ENCODE measurements at places on chromosomes 7 and 10.

GRCh38 chr7:135775230-135775629 lies 26.6 kb upstream of the FAM180A start:
- DNase-seq = no peak

DNA sequence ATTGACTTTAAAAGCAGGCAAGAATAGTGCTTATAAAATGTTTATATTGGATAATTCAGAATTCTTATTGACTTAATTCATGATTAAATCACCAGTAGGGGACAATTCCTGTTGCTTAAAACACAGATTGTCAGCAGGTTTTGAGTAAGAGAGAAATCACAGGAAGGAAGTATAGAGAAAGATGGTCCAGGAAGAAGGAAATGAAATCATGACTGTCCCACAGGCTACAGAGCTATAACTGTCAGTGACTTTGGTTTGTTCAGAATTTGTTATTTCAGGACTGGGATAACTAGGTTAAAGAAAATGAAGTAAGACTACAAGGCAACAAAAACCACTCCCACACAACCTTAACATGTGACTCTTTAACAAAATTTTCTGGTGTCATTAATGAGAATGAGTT lies 6.8 kb downstream of the GNGT1 start:
- DNase-seq = no peak

DNA sequence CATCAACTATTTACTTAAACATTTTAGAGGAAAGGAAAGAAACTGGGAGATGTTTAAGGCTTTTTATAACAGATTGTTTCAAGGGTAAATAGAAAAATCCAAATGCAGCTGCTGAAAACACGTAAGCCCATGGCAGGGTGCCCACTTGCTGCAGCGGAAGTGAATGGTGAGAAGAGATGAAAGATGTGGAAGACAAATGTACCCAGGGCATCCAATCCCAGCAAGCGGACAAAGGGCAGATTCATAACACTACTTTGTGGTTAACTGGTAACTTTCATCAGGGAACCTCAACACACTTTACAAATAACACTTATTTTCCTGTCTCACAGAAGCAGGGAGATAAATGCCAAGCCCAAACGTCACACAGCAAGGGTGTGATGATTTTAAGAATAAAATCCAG lies 358.4 kb downstream of the KCNMA1 start:
- DNase-seq = peak; percentile 70

- no peak for DNase-seq
Observed at GRCh38 chr7:51015581-51015980, 232.9 kb upstream of the GRB10 start.

DNA sequence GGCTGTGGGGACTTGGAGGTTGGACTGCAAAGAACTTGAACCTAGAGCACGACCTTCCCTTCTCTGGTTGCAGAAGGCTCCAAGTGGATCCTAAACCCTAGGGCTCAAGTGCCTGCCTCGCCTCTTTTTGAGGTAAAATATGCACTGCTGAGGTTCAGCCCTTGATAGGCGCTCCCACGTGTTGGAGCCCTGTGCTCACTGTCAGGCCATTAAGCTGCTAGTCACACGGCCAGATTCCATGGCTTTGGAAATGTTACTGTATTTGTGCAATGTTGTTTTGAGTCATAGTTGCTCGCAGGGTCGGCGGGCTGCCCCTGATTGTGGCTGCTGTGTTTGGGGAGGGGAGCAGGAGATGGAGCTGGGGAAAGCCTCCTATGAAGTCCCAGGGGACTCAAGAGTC lies 39.8 kb upstream of the PCBD1 start:
- DNase-seq = no peak

DNA sequence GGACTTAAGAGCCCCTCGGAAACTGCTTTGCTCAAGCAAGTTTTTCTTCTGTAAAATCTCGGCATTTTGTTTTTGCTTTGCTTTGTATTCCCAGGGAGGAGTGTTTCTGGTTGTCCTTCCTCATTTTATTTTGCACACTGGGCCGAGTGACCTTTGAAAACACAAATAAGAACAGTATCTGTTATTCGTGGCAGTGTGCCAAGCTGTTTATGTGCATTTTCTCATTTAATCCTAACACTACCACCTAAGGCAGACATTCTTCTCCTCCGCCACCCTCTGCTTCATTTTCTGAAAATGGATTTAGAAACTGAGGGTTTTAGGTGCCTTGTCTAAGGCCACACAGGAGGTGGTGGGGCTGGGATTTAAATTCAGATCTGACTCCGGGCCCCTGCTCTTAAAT lies 218.5 kb downstream of the TCF7L2 start:
- no peak for DNase-seq

- DNase-seq = no peak
Observed at GRCh38 chr10:33966946-33967345, 632.5 kb upstream of the NRP1 start.

DNA sequence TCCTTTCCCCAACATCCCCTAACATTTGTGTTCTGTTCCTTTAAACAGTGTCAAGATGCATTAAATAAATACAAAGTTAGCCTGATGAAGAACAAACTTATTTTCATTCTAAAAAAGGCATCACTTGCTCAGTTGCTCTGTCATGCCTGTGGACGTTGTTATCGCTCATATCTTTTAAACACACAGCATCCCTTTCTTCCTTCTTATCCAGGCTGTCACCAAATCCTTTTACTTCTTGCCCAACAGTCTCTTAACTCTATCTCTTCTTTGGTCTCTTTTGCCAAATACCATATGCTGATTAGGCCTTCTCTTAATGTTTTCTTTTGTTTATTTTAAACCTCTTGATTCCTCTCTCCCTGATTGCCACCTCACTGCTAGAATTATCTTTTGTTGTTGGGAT lies 43.9 kb downstream of the DKK1 start:
- DNase-seq = no peak

GRCh38 chr7:131578602-131579001 lies 22.2 kb upstream of the PODXL start:
- no peak for DNase-seq

GRCh38 chr7:108002726-108003598 lies at the start of gene LAMB1:
Gene LAMB1 (minus strand): TSS chr7:108003161. CDS start chr7:108002885, 276 bp downstream.
- peak; percentile 76 for DNase-seq

DNA sequence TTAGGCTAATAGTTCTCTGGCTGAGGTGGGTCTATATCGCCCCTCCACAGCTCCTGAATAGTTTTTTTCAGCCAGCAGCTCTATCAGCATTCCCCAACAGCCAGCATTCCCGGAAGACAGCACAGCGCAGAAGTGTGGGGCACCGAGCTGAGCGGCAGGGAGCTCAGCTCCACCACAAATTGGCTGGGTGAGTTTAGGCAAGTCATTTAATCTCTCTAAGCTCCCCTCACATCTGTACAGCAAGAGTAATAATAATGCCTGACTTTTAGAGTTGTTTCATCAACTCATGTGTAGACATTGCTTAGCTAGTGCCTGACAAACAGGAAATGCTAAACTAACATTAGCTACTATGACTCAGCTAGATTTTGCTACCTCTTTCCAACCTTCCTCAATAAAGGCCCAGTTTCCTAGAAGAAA lies 247.9 kb upstream of the PTN start:
- peak; percentile 76 for DNase-seq

GRCh38 chr10:49298671-49298982 lies 343 bp upstream of the C10orf71 start:
- no peak for DNase-seq

DNA sequence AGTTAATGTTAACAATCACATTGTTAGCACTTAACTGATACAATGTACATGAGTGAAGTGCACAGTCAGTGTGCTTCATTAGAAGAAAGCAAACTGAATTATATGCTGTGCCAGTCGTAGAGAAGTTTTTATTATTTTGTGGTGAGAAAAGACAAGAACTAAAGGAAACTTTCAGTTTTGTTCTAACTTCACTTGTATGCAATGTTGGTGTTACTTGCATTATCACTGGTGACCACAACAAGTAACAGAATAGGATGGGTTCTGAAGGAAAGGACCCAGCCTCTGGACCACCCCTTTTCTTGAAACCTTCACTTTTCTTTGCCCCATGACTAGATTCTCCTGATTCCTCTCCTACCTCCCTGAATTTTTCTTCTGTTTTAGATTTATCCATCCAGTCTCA lies 123.3 kb upstream of the GAD2 start:
- no peak for DNase-seq

DNA sequence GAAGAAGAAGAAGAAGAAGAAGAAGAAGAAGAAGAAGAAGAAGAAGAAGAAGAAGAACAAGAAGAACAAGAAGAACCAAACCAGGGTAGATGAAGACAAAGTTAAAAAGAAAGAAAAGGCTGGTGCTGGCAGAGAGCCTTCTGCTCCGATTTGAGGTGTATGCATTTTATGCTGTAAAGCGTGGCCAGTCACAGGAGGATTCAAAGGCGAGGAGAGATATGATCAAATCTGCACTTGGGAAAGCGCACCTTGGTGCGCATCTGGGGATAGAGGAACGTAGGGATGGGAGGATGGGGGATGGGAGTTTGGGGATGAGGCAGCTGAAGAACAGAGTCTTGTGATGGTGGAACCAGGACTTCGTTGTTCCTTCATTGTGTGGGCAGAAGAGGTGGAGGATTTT lies at the start of gene NME8:
Gene NME8, plus strand, starts transcription at position 301 of the 400 bp plus-strand sequence. CDS start 1,670 bp downstream, outside the sequence.
- no peak for DNase-seq

- DNase-seq = no peak
Observed at GRCh38 chr7:36318116-36318515, 71.5 kb upstream of the ANLN start.

DNA sequence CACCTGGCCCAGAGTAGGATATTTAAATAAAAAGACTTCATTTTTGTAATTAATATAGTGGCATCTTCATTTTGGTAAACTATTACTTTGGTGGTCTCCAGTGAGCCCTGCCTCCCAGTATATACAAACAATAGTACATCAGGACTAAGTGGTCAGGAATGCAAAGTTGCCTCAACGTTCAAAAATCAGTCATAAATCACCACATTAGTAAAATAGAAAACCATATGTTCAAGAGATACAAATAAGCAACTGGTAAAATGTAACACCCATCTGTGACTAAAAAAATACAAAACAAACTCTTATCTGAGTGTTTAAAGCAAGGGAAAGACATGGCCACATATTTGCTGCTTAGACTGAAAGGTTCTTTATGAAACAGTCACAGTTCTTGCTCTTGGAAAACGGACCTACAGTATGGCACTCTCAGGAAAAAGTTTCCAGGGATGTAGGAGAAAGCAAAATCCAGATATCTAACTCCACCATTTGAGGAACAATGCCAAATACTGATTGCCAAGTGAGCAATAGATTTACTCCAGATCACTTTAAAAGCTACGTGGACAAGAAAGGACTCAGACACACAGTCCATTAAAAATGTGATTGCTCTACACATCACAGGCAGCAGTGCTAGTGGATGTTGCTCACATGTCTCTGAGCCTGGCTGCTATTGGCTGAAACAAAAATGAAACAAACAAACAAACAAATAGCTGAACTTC lies 15.1 kb upstream of the RHOBTB1 start:
- DNase-seq = peak; percentile 76

DNA sequence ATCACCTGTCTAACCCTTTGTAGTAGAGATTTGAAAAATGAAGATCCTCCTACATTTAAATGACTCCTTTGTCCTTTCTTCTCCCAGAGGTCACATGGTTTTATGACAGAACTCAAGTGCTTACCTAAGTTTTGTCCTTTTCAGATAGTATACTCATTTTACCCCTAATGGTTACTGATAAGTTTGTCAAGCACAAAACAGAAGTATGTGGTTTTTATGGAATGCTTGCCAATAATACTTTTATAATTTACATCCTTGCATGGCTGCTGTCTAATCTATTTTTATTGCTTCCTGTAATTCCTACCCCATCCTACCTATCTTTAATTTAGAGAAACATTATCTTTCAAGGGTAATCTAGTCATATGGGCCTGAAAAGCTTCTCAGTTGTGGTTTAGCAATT lies 37.5 kb downstream of the HELLS start:
- no peak for DNase-seq

DNA sequence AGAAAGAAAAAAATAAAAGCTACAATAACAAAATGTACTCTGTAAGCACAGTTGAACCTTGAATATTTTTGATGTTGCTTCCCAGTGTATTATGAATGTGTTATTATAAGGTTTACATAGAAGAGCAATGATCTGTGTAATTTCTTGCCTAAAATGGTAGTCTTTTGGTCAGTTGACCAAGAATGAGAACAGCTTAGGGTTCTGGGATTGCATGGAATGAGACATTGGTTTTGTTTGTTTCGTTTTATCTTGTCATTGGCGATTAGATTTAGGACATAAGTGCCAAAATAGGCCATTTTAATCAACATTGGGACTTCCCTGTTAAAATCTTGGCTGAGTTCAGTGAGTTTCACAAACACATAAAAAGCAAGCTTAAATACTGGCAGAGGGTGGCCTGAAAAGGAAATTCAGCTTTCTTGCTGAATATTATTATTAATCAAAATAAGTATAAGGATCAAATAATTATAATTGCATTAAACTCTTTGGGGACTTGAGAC lies 49.1 kb upstream of the GLCCI1 start:
- no peak for DNase-seq

DNA sequence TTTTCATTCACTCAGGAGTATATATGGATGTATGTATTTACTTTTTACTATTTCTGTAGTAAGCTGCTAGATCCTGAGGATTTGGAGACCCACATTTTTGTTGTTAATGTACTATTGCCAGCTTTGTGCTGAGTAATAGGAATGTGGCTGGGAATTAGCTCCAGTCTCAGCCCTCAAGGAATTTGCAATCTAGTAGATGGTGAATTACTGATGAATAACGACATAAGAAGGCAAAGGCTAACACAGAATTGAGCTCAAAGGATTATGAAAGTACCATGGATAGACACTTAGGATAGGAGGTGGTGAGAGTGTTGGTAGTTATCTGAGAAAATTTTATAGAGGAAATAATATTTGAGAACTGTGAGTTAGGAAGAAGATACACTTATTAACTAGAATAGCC lies 19.9 kb downstream of the CASD1 start:
- DNase-seq = peak; percentile 64

DNA sequence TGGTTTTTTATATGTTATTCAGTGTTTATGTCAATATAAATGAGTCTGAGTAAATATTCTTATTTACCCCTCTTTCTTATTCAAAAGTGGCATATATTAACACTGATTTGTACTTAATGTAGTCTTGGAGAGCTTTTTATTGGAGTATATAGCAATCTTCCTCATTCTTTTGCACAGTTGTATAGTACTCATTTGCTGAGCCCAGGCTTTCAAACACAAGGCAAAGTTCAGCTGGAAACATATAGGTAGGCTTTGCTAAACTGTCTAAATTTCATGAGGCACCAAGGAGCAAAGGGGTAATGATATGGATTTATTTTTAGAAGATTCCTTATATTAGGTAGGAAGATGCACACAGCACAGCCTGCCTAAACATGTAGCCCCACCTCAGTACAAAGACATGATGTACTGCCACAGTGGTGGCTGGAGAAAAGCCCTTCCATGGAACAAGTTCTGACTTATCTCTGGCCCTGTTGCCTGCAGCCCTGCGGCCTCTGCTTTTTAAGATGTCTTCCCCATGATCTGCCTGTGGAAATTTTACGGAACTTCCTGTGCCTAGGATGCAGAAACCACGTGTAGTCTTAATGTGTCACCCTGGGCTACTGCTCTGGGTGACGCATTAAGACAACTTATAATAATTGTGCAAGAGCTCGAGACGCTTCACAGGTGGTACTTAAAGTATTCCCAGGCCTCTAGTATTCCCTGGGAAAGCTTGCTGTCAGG lies 9.6 kb upstream of the PDCD4 start:
- peak; percentile 45 for DNase-seq
